ENCODE measurements at places on chromosomes 7 and 10.

- DNase-seq = no peak
These were observed 34.5 kb downstream of the ITPRIP start for GRCh38 chr10:104303594-104304355.

GRCh38 chr7:151735851-151736402 is 141.0 kb downstream of the PRKAG2 start:
- no peak for DNase-seq

DNA sequence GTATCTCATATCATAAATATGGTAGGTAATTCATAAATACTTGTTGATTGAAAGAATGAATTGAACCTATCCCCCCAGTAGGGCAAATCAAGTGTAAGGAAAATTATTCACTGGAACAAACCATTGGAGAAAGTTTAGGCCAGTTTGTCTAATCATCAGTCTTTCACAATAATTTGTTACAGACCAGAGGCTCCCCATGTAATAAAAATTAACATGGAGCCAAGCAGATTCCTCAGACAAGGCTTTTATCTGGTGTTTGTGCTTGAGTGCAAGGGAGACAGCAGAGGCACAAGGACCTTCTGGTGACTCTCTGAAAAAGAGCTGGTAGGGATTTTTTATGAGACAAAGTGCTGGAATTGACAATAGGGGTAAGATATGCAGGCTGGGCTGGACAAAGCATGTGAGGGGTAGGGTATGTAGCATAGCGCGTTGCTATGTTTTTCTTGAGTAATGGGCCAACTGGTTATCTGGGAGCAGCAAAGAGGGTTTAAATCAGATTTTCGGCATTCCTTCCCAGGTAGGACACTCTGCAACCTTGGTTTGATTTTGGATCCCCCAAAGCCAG is 7.8 kb upstream of the PANK1 start:
- no peak for DNase-seq

- no peak for DNase-seq
These were observed 42.4 kb downstream of the CCNY start for GRCh38 chr10:35378541-35379210.

GRCh38 chr10:3471472-3471871 is 298.9 kb upstream of the PITRM1 start:
- DNase-seq = no peak

DNA sequence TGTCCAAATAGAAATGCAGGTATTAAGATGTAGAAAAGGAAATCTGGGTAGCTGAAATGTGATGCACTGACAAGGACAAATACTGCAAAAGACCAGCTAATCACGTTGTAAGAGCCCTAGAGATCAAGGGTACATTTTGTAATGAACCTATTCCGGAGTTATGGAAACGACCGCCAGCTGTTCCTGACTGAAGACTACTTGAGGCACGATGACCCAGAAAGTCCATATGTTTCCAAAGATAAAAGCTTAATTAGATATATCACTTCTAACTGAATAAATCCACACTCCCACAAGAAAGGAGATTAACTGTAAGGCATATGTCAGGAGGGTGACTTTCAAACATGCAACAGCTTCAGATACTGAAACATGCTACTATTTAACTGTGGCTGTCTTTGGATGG is 253.5 kb downstream of the NSUN6 start:
- DNase-seq = no peak

- no peak for DNase-seq
These were observed 123.9 kb upstream of the TCF7L2 start for GRCh38 chr10:112826018-112826697.

DNA sequence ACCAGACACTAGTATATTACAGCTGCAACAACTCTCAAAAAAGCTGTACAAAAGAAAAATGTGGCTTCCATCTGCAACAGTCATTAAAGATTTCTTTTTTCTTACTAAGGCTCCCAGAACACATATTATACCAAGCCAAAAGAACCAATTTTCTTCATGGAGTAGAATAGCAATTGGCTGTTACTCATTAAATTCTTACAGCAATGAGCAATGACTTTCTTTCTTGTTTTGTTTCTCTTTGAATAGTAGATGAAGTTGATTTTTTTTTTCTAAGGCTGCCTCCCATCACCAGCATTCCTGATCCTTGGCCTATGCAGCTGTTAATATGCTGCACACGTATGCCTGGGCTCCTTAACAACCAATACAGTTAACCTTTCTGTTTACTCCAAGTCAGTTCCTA is 36.6 kb upstream of the SPOCK2 start:
- DNase-seq = no peak

DNA sequence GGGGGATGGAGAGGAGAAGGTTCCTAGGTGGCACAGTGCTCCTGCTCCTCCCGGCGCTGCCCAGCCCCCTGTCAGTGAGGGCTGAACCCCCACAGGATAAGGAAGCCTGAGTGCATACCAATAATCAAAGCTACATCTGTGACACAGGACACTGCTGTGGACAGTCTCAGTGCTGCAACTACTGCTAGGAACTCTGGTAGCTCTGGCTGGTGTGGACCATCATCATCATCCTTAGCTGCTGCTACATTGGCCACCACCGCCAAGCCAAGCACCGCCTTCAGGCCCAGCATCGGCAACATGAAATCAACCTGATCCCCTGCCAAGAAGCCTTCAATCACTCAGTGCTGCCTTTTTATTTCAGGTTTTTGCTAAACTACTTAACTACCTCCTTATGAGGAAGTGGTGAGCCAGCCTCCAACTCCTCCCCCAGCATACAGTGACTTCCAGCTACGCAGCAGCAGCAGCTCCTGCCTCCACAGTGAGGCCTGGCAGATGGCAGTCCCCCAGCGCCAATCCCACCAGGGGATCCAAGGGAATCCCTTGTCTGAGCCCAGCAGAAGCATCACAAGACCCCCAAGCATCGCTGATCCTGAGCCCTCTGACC is 32.1 kb upstream of the SLC26A4 start:
- no peak for DNase-seq

DNA sequence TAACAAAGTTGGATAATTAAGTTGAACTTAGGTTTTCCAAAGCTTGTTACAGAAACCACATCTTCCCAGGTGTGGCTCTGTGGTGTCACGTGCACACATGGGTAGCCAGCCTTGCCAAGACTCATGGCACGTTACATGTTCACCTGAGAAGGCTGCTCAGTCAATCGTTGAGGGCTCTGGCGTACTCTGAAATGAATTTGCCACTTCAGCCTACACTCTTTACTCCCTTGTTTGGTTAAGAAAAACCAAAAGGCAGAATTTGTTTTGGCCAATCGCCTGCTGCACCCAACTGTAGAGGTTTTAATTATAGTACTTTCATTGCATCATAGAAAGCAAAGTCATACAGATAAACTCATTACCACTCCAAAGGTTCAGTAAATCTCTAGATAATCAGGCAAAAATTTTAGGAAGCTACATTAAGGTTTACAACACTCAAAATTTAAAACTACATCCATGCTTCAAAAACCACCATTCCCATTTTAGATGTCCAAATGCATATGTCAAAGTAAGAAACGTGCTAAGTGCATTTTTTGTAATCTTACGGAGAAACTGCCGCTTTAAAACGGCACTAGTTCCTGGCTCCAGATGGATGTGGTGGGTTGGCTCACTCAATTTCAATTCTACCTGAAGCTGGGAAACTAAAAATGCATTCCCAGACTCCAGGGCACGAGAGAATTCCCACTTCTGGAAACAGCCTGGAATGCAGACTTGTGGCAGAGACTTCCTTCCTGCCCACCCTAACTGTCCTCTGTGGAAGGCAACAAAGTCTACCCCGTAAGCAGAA is 88.4 kb downstream of the DIP2C start:
- DNase-seq = no peak

- DNase-seq = no peak
These were observed 321.5 kb upstream of the ZNF32 start for GRCh38 chr10:43970018-43970698.

DNA sequence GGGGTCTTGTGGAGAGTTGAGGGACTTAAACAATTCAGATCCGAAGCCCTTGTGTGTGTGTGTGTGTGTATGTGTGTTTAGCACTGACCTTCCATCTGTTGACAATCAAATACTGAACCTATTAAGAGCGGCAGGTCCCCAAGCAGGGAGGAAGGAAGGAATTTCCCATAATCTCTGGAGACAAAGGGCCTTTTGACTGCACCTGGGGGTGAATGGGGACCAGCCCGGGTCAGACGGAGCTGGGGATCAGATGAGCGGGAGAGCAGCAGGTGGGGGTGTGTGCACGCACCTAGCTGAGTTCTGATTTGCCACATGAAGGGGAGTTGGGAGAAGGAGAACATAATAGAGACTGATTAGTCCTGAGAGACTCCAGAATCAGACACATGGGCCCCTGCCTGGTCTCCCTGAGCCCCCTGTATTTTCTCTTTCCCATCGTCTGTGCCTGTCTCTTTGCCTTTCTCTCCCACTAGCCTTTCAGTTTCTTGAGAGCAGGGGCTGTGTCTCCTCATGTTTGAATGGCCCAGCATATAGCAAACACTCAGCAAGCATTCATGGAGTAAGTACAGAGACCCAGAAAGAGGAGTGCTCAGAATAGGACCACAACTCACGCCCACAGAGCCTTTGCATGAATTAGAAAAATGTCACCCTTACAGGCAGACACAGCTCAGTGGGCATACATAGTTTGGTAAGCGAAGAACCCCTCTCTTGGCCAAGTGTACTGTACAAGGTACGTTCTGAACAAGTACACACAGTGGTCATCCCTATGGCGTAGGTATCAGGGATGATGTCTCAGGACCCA is 288.3 kb upstream of the HABP2 start:
- no peak for DNase-seq

GRCh38 chr10:15182540-15183207 is 14.2 kb upstream of the NMT2 start:
- no peak for DNase-seq

DNA sequence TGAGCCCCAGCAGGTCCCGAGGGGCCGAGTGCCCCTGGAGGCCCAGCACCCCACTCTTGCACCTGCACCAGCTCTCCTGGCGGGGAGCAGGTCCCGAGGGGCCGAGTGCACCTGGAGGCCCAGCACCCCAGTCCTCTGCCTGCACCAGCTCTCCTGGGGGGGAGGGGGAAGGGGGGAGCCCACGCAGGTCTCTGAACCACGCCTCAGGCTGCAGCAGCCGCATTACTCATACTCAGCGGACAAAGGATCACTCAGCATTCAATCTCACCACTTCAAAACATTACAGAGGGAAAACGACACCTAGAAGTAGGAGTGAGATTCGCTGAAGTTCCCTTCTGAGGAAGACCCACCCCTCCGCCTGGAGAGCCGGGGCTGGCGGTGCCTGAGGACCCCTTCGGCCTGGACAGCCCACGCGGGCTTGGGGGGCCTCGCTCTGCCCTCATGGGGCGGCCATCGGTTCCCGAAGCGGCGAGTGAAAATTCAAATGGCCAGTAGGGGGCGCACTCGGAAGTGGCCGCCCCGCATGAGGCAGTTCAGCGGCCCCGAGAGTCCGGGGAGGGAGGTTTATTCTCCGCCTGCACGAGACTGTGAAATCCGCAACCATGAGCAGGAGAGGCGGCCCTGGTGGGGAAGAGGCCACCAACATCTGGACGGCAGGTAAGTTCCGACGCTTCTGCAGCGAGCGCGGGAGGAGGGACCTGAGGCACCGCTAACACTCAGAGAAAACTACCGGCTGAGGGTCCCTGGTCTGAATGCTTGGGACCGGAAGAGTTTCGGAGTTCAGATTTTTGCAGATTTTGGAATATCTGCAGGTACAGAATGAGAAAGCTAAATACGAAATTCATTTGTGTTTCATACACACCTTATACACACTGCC is 1.1 kb upstream of the GPER1 start:
- peak; percentile 75 for DNase-seq

DNA sequence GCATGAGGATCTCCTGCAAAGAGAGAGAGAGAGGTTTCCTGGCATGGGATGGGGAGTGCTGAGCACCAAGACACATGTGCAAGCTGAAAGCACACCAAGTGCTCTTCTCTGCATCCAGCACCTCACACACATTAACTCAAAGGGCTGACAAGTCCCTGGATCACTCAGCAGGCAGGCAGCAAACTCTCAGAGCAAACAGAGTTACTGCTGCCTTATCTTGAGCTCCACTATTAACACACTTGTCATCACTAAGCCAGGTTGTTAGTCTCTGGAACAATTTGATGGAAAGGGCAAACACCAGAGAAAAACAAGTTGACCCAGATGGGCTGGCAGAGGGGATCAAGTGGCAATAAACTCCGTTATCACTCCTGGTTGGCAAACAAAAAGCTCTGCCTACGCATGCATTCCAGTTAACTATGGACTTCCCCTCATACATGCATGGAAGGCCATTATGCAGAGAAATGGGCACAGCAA is 349.9 kb downstream of the KCNMA1 start:
- DNase-seq = no peak

- no peak for DNase-seq
These were observed at the start of gene ENTPD1 for GRCh38 chr10:95756041-95756761. Gene ENTPD1, plus strand, starts transcription at chr10:95756163. Its CDS starts 77 bp downstream, at chr10:95756240.

DNA sequence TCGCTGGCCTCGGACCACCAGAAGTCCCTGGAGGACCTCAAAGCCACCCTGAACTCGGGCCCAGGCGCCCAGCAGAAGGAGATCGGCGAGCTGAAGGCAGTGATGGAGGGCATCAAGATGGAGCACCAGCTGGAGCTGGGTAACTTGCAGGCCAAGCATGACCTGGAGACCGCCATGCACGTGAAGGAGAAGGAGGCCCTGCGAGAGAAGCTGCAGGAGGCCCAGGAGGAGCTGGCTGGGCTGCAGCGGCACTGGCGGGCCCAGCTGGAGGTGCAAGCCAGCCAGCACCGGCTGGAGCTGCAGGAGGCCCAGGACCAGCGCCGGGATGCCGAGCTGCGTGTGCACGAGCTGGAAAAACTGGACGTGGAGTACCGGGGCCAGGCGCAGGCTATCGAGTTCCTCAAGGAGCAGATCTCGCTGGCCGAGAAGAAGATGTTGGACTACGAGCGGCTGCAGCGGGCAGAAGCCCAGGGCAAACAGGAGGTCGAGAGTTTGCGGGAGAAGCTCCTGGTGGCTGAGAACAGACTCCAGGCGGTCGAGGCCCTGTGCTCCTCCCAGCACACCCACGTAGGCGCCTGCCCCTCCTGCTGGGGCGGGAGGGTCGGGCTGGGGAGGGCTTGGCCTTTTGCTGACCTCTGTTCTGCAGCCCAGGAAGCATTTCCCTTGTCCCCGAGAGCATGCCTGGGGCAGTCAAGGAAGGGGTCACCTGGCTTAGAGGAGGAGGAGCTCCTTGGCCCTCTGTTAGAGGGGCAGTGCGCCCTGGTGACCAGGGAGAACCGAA is 77.3 kb upstream of the GTF2IRD1 start:
- no peak for DNase-seq

GRCh38 chr7:55249332-55249731 is 115.8 kb upstream of the LANCL2 start:
- DNase-seq = no peak

- no peak for DNase-seq
These were observed 78.4 kb downstream of the PDE1C start for GRCh38 chr7:31991846-31992245.

- no peak for DNase-seq
These were observed 50.5 kb downstream of the CDK6 start for GRCh38 chr7:92785923-92786322.

GRCh38 chr10:62048470-62048869 is 147.0 kb downstream of the ARID5B start:
- peak; percentile 53 for DNase-seq

- no peak for DNase-seq
These were observed 116.0 kb upstream of the IMMP2L start for GRCh38 chr7:111678281-111678680.

GRCh38 chr10:11787374-11787773 is 35.8 kb upstream of the PROSER2 start:
- DNase-seq = no peak

Data from CD4-positive, alpha-beta T cell treated with Interferon alpha-2 for 1 hour (primary cell).